ENCODE measurements at places on chromosomes 13 and 19.

- no peak for DNase-seq
Observed at GRCh38 chr13:112873851-112874750, 94.9 kb upstream of the MCF2L start.

DNA sequence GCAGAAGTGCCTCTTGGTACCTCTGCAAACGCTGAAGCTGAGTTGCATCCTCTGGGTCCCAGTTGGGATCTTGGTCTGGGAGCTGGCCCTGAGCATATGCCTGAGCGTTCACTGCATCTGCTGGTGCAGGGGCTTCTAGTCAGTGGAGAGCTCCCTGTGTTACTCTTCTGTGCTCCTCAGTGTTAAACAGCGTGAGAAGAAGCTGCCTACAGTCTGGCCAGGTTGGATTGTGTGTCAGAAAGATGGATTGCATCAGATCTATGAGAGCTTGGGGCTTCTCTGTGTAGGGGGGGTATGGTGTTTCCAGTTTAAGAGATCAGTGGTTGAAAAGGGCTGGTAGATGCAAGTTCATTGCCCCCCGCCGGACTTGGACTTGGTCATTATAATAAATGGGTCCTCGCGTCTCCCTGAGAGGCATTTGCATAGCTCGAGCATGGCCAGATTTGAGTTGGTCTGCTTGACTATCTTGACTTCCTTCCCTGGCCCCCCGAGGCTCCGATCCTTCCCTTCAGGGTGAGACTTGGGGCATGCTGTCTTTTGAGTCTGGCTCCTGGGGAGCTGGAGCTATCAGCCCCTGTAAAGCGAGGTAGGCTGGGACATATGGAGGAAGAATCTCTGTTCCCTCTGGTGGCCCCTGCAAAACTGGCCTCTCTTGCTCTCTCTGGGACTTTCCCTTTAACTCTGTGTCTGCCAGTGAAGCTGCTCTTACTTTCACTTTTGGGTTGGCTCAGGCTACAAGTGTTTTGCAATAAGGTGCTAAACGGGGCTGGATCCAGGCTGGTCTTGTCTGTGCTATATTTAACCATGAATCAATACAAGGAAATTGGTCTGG lies 52.9 kb downstream of the OR10H4 start:
- DNase-seq, result no peak

- peak; percentile 59 for DNase-seq
Observed at GRCh38 chr19:28961772-28962500, 251.0 kb downstream of the UQCRFS1 start.

DNA sequence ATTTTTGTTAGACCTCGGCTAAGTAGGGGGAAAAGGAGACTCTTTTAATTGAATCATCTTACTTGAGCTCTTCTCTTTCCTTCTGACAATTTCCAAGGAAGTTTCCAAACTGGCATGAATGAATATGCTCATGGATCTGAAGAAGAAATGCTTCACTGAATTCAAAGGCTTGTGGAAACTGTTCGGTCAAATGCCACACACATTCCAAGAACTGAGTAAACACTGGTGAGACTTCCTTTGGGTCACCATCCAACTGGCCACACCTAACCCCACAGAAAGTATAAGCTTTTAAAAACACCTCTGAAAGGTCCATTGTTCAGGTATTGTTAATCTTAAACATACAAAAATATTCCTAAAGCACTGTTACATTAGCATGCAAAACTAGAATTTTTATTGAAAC lies 33.6 kb downstream of the MTMR6 start:
- no peak for DNase-seq

DNA sequence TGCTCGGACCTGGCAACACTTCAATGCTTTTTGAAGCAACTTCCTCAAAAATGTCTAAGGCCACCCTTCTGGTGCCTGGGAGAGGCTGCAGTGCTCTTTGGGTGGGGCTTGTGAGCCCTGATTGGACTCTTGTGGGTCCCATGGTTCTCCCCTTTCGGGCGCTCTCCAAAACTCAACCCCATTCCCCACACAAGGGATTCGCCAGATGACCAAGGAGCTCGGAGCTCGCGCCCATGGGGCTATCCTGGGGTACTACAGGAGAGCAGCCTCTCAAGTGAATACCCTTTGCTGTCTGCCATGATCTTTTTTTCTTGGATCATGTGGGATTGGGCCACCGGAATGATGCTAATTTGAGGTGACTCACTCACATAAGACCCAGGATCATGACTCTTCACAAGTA lies 29.7 kb upstream of the KL start:
- DNase-seq, result no peak

- DNase-seq, result no peak
Observed at GRCh38 chr13:40101708-40102359, 446.4 kb downstream of the COG6 start.

GRCh38 chr13:25608181-25608580 lies 236.4 kb downstream of the ATP8A2 start:
- no peak for DNase-seq

DNA sequence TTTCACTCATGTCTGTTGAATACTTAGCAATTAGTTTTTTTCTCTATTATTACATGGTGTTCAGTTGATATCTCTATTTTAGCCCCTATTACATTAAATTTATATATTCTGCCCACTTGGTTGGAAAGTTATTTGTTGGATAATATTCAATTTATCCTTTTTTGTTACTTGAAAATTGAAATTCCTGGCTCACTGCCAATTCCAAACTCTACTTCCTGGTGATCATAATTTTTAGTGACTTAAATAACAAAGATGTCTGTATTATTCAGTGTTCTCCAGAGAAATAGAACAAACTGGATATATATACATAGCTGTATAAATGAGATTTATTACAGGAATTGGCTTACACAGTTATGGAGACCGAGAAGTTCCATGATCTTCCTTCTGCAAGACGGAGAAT lies 93.6 kb downstream of the GPC5 start:
- DNase-seq, result no peak

- peak; percentile 43 for DNase-seq
Observed at GRCh38 chr13:39144941-39145533, 106.8 kb downstream of the NHLRC3 start.

- DNase-seq, result no peak
Observed at GRCh38 chr13:46756977-46757376, 40.0 kb downstream of the ESD start.

DNA sequence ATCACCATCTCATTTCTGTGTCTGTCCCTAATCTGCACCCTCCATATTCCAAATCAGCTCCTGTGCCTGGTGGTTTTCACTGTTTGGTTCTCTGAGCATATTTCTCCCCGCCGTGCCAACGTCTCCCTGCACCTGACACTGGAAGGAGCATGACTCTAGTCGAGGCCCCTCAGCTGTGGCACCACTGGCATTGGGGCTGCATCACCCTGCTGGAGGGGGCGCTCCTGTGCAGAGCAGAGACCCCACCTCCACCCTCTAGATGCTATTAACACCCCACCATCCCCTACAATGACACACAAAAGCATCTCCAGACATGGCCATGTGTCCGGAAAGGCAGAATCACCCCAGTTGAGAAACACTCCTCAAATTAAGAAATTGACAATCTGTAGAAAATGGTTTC lies 20.8 kb downstream of the ZSCAN5C start:
- no peak for DNase-seq

DNA sequence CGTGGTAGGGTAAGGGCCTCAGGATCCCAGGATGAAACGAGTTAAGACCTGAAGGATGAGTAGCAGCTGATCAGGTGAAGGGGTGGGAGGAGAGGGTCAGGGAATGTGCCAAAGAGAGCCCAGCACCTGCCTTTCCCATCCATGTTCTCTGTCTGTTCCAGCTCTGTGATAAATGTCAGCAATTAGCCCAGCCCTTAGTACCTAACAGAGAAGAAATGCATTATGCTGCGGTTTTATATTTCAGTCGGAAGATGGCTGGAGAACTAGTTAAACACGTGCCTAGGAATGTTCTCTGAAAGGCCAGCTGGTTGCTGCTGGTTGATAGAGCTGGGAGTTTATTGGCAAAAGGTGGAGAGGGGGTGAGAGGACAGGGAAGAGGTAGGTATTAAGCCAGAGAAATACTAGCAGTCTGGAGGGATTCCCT lies 268.2 kb downstream of the SHISA2 start:
- no peak for DNase-seq

DNA sequence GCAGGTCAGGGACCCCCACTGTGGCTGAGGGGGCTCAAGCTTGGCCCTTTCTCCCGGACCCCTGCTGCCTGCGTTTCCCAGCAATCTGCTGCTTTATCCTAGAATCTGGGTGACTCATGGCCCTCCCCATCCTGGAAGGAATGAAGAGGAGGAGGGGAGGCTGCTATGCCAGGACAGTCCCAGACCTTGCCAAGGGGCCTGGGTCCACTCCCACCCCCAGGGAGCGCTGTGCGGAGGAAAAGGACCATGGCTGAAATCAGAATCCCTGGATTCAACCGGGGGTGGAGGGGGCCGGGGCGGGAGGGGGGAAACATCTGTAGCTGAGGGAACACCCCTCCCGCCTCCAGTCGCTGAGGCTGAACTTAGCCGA lies 20.5 kb downstream of the ZNF114 start:
- DNase-seq, result no peak

GRCh38 chr13:52835071-52835839 lies 13.2 kb downstream of the PCDH8 start:
- DNase-seq, result no peak

- no peak for DNase-seq
Observed at GRCh38 chr13:83780227-83780626, 102.0 kb downstream of the SLITRK1 start.

DNA sequence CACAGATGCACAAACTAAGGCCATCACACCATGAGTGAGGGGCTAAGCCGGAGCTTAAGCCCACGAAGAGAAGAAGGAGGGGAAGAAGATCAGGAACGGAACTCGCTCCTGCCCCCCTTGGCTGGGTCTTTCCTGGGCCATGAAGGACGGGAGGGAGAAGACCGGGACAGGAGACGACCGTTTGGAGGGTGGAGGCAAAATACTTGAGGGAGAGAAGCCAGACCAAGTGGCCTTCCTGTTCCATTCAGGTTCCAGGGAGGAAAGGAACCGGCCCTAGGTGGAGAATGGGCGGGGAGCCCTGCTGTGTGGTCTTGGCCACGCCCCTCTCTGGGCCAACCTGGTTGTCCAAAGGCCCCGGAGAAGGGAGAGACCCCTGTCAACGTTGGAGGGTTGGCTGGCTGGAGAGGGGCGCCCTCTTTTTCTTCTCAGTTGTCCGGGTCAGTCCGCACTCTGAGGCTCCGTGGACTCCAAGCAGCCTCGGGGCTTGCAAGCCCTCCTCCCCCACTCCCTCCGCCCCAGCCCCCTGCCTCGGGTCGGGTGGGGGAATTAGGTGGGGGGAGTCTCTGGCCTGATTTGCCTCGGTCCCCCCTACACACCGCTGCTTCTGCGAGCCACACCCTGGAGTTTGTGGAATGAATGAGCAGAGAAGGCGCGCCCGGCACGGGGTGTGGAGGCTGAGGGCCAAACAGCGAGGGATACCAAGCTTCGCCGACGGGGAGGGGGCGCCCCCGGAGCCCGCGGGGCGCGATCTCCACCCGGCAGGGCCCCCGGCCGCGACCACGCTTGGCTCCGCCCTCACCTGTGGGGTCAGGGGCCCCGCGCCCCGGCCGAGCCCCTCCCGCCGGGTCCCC lies 757 bp downstream of the FBN3 start:
- DNase-seq, result no peak

GRCh38 chr19:33219261-33219815 lies 6.3 kb downstream of the SLC7A10 start:
- DNase-seq, result no peak

DNA sequence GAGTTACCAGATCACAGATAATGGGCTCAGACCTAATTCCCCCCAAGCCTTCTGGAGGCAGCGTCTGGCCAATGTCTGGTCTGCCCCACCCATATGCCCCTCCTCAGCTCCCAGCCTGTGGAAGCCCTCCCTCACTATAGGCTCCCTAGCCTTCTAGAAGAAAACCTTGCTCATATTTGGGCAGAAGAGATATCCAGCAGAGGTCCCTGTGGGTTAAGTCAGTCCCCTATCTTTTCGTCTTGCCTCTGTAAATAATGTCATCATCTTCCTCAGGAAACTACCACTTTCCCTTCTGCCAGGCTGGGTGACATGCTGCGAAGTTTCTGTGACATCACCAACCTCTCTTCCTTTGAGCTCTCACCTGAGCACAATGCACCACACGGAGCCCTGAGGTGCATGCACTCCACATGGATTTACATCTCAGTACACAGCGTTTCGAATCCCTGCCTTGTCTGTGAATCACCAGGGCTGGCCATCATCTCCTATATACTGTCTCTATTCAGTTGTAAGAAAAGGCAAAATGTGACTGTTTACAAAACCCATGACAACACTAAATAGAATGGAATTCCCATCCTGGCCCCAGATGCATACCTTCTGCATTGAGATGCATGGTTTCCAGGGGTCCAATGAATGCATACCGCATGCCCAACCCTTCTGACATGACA lies 112.8 kb downstream of the CRYL1 start:
- DNase-seq, result no peak

- no peak for DNase-seq
Observed at GRCh38 chr19:29623726-29624488, 17.8 kb downstream of the POP4 start.

DNA sequence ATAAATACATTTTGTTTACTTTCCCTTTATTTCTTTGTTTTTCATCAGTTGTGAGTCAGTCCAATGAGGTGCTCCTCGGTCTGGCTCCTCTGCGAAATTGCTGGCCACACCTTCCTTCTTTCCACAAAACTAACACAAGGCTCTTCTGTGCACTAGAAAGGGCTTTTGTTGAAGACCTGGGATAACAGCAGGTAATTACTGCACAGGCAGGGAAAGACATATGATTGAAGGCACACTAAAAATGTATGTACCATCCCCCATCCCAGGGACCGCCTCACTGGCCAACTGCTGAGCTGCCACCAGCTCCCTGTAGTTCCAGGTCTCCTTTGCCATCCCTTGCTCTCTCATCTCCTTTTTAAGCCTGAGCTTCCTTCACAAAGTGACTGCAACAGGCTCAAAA lies 180.5 kb downstream of the EFNB2 start:
- no peak for DNase-seq

- DNase-seq, result no peak
Observed at GRCh38 chr13:19605161-19605955, 28.1 kb upstream of the MPHOSPH8 start.

- peak; percentile 52 for DNase-seq
Observed at GRCh38 chr13:28654276-28654675, 4.7 kb upstream of the POMP start.

DNA sequence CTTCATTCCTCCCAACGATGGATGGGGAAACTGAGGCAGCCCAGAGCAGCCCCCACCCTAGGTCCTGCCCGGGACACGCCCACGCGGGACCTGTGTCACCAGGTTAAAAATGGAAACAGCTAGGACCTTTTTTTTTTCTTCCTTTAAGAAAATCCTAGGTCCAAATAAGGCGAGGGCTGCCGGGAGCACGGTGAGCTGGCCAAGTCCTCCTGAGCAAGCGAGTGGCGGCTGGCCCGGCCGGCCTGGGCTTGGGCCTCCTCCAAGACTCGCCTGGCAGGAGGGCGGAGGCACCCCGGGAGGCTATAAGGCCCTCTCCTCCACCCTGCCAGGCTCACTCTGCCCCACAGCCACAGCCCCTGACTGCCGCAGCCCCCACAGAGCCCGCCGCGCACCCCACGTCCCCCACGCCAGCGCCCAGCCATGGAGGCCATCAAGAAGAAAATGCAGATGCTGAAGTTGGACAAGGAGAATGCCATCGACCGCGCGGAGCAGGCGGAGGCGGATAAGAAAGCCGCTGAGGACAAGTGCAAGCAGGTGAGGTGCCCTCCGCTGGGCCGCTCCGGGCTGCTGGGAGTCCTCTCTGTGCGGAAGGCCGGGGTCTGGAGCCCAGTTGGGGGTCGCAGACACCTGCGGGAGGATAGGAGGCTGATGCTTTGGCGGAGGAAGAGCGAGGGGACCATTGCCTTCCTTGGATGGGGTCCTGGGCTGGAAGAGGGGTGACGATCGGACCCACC lies 8.9 kb upstream of the TPM4 start:
- peak; percentile 69 for DNase-seq
